Fibroblast of villous mesenchyme (primary cell): ENCODE measurements at places on chromosomes 5 and 9. TPM values are rescaled to one million over a fixed set of nuclear protein-coding genes. Genes with fewer than 3 reads are reported as not detected.

C5orf63 gene
- 1.3 and 1.6 TPM in 2 replicates for total RNA-seq

ST8SIA4 gene
- total RNA-seq = 3.5 and 4.8 TPM in 2 replicates

GLDC gene
- 0.32 and 0.43 TPM in 2 replicates for total RNA-seq

IQGAP2 gene
- total RNA-seq = 2.6 TPM in 2 replicates

ROR2 gene
- total RNA-seq = 3.0 and 5.2 TPM in 2 replicates

PTGS1 gene
- 10.4 and 32.9 TPM in 2 replicates for total RNA-seq

TMEM252 gene
- not detected in 2 replicates for total RNA-seq

RAPGEF1 gene
- 22.9 and 27.7 TPM in 2 replicates for total RNA-seq

LOX gene
- total RNA-seq = 91.1 and 131 TPM in 2 replicates

MEIKIN gene
- total RNA-seq = not detected in 2 replicates

LIX1 gene
- total RNA-seq = under 0.01 TPM in 1 of 2 replicates, not detected in the other

PCDHB9 gene
- under 0.01 and 0.64 TPM in 2 replicates for total RNA-seq

FST gene
- 29.8 and 52.5 TPM in 2 replicates for total RNA-seq

FGFR4 gene
- 0.64 and 1.3 TPM in 2 replicates for total RNA-seq

PIP5K1B gene
- under 0.01 TPM in 2 replicates for total RNA-seq

PCDHB4 gene
- under 0.01 TPM in 2 replicates for total RNA-seq

CCDC69 gene
- 3.0 and 3.2 TPM in 2 replicates for total RNA-seq

GNA14 gene
- 1.3 and 6.5 TPM in 2 replicates for total RNA-seq

WASHC1 gene
- 3.0 and 5.8 TPM in 2 replicates for total RNA-seq

GPR21 gene
- 1.9 and 3.0 TPM in 2 replicates for total RNA-seq

PRDM9 gene
- total RNA-seq = not detected in 2 replicates

ZBTB34 gene
- total RNA-seq = 6.9 and 8.1 TPM in 2 replicates

CCL27 gene
- total RNA-seq = not detected in 2 replicates

ADAMTS16 gene
- total RNA-seq = under 0.01 and 2.6 TPM in 2 replicates

ADAMTS12 gene
- total RNA-seq = 54.8 and 94.1 TPM in 2 replicates

EPB41L4B gene
- total RNA-seq = under 0.01 and 0.32 TPM in 2 replicates

TTC39B gene
- 13.5 and 16.0 TPM in 2 replicates for total RNA-seq

INSL4 gene
- total RNA-seq = not detected in 2 replicates

SPINK4 gene
- total RNA-seq = not detected in 2 replicates

CAMK4 gene
- total RNA-seq = 1.3 and 3.2 TPM in 2 replicates

TPD52L3 gene
- total RNA-seq = not detected in 2 replicates

CARTPT gene
- not detected in 2 replicates for total RNA-seq

IL31RA gene
- 0.43 and 0.64 TPM in 2 replicates for total RNA-seq

ADAMTS6 gene
- total RNA-seq = 95.9 and 121 TPM in 2 replicates

AGPAT2 gene
- total RNA-seq = 31.5 and 34.5 TPM in 2 replicates

TLE4 gene
- total RNA-seq = 48.3 and 79.0 TPM in 2 replicates

FLT4 gene
- total RNA-seq = under 0.01 and 0.43 TPM in 2 replicates

C9orf153 gene
- total RNA-seq = 0.32 TPM in 1 of 2 replicates, not detected in the other

DNAJB5 gene
- 16.1 and 18.1 TPM in 2 replicates for total RNA-seq

CDKN2B-AS1 gene
- total RNA-seq = 5.2 and 9.5 TPM in 2 replicates

FAXDC2 gene
- total RNA-seq = 4.2 and 7.8 TPM in 2 replicates

CDC20B gene
- not detected in 2 replicates for total RNA-seq

FYB1 gene
- total RNA-seq = not detected in 2 replicates

LCN15 gene
- not detected in 2 replicates for total RNA-seq

SUSD3 gene
- 3.2 and 12.1 TPM in 2 replicates for total RNA-seq

SV2C gene
- not detected in 2 replicates for total RNA-seq
